Foreskin fibroblast (primary cell): ENCODE measurements at places on chromosomes 1 and 21.

GRCh38 chr1:181919542-181919941 lies 142.0 kb downstream of the ZNF648 start:
- no peak for DNase-seq

GRCh38 chr1:50111503-50111902 lies 2.8 kb downstream of the ELAVL4 start:
- no peak for DNase-seq

DNA sequence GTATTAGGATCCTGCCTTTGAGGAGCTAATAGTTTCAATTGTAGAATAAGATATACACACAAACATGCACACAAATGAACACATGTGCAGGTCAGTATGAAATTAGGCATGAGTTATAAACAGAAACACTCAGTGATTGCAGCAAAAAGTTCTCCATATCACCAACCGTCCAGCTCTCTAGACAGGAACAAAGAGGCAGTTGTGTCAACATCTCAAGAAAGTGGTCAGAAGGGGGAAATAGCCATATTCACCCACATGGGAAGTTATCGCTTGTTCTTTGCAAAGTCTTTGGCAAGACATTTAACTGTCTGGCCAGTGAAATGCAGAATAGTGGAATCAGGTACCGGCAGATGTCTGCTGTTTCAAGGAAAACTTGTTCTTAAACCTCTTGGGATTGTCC lies 29.4 kb upstream of the PIGC start:
- no peak for DNase-seq

DNA sequence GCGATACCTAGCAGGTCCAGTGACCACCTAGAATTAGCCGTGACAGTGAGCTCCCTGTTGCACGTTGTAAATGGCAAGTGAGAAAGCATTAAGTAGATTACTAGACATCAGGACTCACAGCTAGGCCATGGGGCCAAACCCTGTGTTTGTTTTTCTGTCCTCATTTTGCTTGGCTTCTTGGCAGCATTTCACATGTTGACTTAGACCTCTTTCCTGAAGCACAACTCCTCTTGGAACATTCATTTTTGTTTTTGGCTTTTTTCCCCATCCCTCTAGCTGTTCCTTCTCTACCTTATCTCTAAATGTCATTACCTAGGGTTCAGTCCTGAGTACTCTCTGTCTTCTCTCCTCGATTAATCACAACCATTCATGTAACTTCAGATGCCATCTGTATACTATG lies 16.9 kb upstream of the PTPN14 start:
- peak; percentile 77 for DNase-seq

- peak; percentile 81 for DNase-seq
These were observed 35.6 kb upstream of the WASF2 start for GRCh38 chr1:27525296-27526272.
